ENCODE measurements at places on chromosomes 4 and X.

- DNase-seq: no peak
These were observed 3.0 kb downstream of the ABCE1 start for GRCh38 chr4:145101091-145101490.

GRCh38 chr4:148442832-148443511, 758 bp upstream of the NR3C2 start:
- no peak for DNase-seq

DNA sequence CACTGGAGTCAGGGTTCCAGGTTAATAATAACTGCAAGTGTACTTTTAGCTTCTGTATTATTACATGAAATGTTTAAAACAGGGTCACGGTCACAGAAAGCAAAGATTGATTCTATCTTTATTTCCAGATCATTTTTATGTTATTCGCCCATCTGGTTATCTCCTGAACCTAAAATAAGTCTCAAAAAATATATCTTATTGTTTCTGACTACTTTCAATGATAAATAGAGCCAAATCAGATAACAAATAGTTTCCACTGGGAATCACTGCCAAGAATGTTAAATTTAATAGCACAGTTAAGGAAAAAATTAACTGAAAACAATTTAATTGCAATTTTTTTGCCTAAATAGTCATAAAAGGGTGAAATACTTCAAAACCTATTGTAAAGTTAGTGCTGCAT, 17.2 kb upstream of the VEGFD start:
- DNase-seq: no peak

- DNase-seq: no peak
These were observed 71.1 kb downstream of the CLOCK start for GRCh38 chr4:55475394-55476243.

- DNase-seq: no peak
These were observed 337.9 kb upstream of the FGF13 start for GRCh38 chrX:139049465-139049864.

GRCh38 chr4:102735582-102735981, 25.2 kb downstream of the MANBA start:
- DNase-seq: no peak

DNA sequence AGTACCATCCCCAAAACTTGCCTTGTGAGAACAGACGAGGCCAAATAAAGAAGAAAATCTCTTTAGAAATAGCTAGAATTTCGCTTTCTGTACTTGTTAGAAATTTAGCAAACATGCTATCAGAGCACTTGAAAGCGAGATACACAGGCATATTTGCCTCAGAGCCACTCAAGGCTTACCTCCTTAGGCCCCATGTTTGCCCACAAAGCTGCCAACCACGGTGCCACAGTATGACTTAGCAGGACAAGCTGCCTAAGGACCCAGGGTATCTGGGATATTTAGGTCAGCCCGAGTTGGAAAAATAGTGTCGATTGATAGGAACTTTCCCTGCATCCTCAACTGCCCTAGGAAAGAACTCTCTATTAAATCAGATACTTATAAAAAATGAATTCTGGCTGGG, 24.2 kb downstream of the NDNF start:
- DNase-seq: no peak

- DNase-seq: no peak
These were observed 133.7 kb downstream of the ANK2 start for GRCh38 chr4:113183032-113183605.

- no peak for DNase-seq
These were observed 772.9 kb upstream of the SLIT2 start for GRCh38 chr4:19478791-19479190.

DNA sequence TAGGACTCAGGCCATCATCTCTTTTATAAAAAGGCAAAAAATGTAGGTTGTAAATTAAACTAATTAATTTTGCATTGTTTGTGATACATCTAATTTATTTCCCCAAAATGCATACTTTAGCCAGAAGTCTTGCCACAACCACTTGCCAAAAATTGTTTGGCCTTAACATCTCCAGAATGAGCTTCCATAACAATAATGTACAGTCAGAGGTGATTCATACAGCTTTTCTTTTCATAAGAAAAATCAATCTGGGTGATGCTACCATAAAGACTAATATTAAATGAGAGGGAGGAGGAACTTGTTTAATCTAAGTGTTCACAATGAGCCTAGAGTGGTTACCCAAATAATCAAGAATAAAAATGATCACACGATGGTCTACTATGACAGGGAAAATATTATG, 59.3 kb downstream of the AMMECR1 start:
- no peak for DNase-seq

GRCh38 chr4:16169490-16169889, 56.8 kb downstream of the TAPT1 start:
- no peak for DNase-seq

- no peak for DNase-seq
These were observed 80.5 kb downstream of the MID1IP1 start for GRCh38 chrX:38881727-38882126.

DNA sequence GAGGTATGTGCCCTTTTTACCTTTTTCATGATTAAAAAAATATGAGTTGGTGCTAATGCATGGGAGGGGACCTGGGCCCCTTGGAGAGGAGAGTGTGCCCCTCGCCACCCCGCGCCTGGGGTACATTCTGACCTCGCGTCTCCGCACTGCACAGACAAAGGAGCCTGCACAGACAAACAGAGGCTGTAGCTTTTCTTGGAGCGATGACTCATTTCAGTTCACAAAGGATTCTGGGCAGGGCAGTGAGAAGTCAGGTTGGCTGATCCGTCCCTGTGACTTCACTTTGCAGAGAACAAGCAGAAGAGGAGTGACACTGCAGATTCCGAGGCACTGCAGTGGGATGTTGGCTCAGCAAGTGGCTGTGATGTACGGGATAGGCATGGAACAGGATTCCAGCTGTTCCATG, 82.9 kb downstream of the STOX2 start:
- no peak for DNase-seq

- no peak for DNase-seq
These were observed 37.9 kb downstream of the EREG start for GRCh38 chr4:74402692-74403456.

- no peak for DNase-seq
These were observed 37.3 kb downstream of the SLIT2 start for GRCh38 chr4:20288846-20289512.

DNA sequence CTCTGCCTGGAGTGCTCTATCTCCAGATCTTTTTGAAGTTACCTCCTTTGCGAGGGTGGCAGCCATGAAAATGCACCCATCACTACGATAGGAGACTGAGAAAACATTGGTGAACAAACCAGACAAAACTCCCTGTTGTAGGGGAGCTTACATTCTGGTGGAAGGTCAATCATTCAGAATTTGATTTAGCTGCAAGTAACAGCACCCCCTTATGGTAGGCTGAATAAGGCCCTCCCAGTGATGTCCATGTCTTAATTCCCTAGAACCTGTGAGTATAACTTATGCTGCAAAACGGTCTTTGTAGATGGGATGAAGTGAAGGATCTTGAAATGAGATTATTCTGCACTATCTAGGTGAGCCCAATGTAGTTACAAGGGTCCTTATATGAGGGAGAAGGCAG, 5.6 kb upstream of the TEC start:
- DNase-seq: no peak

GRCh38 chr4:157115613-157116335, 39.8 kb downstream of the GLRB start:
- DNase-seq: no peak

GRCh38 chrX:8067754-8068462, 103.2 kb downstream of the VCX2 start:
- DNase-seq: no peak

DNA sequence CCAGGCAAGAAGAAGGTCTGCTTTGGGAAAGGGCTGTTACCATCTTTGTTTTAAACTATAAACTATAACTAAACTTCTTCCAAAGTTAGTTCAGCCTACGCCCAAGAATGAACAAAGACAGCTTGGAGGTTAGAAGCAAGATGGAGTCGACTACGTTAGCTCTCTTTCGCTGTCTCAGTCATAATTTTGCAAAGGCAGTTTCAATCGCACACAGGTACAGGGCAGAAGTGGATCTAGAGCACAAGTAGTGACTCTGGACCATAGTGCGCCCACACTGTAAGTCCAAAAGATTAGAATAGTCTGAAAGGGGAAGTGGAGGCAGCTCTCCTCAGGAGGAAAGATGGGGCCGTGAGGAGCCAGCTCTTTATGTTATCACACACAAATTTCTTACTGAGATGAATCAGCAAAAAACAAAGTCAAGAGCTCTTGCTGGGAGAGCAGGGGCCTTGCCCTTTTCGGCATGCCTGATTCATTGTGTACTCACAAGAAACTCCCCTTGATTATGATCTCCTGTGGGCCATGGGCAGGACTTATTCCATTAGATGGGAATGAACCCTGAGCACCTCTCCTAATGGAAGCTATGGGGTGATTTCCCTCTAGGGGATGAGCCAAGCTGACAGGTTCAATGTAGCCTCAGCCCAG, 58.6 kb downstream of the FUNDC1 start:
- no peak for DNase-seq

- no peak for DNase-seq
These were observed 127.8 kb upstream of the FAT1 start for GRCh38 chr4:186851291-186852072.

DNA sequence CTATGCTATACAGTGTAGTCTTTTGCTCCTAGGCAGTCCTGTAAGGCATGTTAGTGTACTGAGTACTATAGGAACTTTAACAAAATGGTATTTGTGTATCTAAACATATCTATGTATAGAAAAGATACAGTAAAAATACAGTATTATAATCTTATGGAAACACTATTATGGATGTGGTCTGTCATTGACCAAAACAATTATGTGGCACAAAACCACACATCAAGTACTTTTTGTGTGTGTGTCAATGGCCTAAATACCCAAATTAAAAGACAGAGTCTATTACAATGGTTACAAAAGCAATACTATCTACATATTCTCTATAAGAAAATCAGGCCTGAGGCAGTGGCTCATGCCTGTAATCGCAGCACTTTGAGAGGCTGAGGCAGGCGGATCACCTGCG, 610.2 kb upstream of the NDST4 start:
- DNase-seq: no peak

DNA sequence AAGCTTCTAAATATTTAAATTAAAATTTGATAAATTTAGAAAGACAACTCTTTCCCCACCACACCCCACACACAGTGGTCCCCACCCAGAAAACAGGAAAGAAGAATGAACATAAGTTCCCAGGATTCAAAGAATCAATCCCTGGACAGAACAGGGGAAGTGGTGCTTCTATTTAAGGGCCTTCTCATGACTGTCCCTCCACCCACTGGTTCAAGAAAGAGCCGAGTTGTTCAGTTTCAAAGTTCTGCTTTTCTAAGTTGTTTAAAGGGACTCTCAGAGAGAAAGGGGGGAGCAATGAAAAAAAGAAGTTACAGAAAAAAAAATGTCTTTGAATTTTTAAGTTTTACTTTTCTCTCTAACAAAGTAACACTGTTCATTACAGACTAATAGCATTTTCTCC, 195.8 kb downstream of the PDGFC start:
- DNase-seq: no peak

- DNase-seq: no peak
These were observed 3.2 kb downstream of the MAOB start for GRCh38 chrX:43878906-43879526.

DNA sequence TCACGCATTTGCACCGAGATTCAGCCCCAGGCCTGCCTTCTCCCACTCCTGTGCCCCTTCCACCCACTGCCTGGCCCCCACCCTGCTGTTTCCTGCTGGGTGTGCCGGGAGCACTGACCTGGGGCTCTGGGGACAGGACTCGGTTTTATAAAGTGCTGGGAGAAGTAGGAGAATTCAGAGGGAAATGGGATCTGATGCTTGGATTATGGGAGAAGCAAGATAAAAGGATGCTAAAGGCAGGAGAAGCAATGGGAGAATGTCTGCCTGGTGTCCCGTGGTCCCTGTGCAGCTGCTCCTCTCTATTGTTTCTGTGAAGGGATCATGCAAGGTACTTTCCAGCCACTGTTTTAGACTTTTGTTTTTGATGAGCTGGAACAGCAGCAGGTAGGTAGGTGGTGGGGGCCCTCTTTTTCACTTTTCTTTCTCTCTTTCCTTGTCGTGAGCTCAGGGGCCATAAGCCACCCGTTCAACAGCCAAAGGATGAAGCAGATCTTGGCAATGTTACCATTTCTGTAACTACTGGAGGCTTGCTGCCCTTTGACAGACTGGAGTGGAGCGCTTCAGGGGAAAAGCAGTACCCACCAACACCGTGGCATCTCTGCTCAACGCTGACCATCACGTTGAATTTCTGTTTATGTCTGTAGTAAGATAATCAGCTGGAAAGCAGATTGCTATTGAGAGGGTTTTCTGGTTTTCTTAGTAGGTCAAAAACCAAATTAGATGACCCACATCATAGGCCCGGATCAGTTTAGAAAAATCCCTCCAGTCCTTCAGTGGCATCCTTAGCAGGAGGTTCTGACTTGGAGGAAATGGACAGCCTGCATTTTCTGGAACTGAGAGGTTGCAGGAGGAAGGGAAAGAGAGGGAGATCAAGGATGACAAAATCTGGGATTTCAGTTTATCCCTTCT, 63.8 kb upstream of the ENPP6 start:
- no peak for DNase-seq

GRCh38 chr4:17165286-17165685, 266.8 kb upstream of the LDB2 start:
- DNase-seq: no peak

DNA sequence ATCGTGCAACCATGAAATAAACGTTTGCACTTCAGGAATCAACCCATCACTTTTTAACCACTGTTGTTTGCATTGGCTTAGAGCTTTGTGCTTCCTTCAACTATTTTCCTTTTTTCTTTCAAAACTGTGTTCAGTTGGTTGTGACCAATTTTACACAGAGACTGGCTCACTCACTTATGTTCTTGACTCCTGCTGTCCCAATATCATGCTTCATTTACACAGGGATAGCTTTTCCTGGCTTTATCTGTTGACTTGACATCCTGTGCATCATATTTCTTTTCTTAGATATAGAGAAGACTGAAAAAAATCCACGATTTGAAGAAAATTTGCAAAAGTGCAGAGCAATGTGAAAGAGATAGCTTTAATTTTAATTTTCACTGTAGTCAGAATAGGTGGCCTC, 38.8 kb downstream of the REPS2 start:
- DNase-seq: no peak

GRCh38 chr4:132124624-132124974, 1024.5 kb upstream of the PCDH10 start:
- DNase-seq: no peak

DNA sequence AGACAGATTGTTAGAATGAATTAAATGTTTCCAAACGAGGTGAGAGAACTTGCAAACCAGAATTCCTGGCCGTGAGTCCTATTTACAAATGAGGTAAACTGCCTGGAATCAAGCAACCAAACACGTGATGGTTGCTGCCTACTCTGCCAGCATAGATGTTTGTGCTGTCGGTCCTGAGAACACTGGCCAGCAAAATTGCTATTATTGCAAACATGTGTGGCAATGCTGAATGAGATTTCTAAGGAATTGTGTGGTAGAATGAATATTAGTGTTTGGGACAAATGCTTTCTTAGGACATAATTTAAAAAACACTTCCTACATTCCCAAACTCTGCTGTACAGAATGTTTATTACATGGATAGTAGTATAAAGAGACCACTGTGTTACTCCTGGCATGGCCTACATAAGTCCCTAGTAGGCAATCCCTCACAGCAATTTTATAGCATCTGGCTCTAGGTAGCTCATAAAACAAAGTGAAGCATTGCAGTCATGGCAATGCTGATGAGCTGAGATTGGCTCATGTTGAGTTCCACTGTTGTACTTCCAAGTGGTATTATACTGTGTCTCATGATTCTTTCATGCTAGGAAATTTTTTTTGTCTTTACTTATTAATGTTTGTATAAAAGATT, 605.2 kb upstream of the EPHA5 start:
- no peak for DNase-seq
